AG09319 (cell line): ENCODE measurements at places on chromosomes 3 and 15.
A peak's percentile ranks its signal among the peaks of the same experiment; 100 is the strongest.

DNA sequence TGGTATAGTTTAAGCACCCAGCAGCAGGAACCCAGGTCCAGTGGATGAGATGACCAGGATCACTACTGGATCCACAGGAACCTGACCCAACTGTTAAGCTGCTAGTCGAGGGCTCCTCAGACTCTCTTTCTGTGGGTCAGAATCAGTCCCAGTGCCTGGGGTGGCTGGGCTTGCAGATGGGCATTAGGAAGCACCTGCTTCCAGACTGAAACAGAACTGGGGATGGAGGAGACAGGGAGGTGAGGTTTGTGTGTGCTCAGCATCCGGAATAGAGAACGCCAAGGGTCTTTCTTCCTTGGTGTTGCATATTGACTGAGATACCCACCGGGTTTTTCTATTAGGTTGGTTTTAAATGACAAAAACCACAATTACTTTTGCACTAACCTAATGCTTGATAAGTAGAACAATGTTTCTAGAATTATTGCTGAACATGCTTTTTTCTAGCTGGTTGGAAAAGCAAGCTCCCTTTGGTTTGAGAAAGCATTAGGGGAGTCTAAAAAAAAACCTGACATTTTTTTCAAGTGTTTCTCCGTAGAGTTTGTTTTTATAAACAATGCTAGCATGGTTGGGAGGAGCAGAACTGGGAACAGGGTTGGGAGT, 779 bp downstream of the ST3GAL6 start:
- no peak for DNase-seq

DNA sequence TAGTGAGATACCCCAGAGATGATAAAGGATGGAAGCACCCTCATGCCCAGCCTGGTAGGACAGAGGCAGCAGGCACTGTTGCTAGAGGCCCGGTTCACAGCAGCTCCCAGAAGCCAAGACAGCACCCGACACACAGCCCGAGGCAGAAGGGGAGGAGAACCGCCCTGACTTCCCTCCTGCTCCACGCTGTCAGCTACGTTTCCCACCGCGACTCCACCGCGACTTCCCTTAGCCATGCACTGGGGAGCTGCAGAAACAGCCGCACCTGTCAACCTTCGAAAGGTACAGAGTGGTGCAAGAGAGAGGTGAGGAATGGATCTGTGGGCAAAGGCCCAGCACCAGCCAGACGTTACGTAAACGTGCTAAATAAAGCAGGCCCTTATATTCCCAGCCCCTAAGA, 529.2 kb downstream of the GABRG3 start:
- no peak for DNase-seq

- no peak for DNase-seq
Measured at GRCh38 chr3:129425213-129425612, 3.2 kb downstream of the EFCAB12 start.

GRCh38 chr3:152319831-152320617, 51.3 kb downstream of the MBNL1 start:
- DNase-seq, result no peak

DNA sequence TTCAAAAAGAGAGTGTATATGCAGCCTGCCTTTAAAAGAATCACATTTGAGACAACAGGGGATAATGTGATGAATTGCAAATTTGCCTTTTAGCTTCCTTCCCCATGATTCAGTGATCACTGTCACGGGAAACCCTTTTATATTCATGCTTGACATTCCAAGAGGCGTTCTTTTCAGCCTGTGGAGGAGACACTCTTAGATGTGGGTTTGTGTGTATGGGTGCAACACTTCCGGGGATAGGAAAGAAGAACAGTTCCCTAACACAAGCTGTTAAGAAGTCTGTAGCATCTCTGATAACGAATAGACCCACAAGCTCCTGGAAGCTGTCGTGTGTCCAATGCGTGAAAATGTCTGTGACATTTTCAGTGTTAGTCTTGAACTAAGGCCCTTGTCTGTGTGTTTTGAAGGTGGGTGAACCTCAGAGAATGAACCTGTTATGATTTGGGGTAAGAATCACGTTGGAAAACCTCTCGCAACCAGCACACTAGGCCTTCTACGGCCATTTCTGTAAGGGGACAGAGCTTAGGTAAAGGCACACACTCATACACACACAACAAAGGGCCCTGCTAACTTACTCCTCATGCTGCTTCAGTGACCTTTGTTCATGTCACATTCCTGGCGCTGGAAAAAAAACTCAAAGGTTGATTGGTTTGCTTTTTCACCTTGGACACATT, 229.2 kb upstream of the ST8SIA2 start:
- no peak for DNase-seq

- no peak for DNase-seq
Measured at GRCh38 chr15:64907991-64908390, 3.7 kb upstream of the ANKDD1A start.

DNA sequence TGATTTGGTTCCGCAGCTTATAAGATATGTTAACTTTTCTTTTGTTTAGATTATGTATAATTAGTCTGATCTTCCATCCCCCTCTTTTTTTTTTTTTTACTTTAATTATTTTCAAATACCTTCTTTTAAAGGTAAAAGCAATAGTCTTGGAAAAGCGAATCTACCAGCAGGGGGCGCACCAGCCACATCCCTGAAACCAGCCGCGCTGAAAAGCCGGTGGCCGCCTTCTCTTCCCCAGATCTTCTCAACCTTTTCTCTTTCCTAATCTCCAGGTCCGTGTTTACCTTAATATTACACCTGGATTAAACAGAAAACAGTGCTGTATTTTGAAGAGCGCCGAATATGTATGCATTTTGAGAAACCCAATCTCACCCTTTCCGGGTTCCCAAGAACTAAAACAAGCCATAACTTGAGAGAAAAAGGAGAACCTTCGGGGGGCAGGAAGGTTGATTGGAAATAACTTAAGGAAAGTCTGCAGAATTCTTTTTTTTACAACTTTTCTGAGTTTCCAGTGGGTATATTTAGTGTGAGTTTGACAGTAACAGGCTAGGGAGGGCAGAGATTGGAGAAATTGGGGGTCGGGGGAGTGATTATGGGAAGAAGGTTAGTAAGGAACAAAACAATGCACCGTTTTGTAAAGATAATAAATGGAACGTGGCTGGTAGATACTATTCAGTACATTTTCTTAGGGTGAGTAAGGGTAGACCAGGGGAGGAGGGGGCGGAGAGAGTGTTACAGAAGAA, 2.0 kb upstream of the SOX2 start:
- peak; percentile 23 for DNase-seq

GRCh38 chr3:151856118-151856517, 17.3 kb upstream of the SUCNR1 start:
- DNase-seq, result no peak

- no peak for DNase-seq
Measured at GRCh38 chr3:193896419-193896818, 239.5 kb upstream of the HES1 start.

- no peak for DNase-seq
Measured at GRCh38 chr15:48493763-48494225, 151.7 kb downstream of the FBN1 start.

- DNase-seq, result peak; percentile 93
Measured at GRCh38 chr3:152269056-152269830, 514 bp downstream of the MBNL1 start.

- no peak for DNase-seq
Measured at GRCh38 chr15:44968475-44968874, 12.0 kb downstream of the TERB2 start.

DNA sequence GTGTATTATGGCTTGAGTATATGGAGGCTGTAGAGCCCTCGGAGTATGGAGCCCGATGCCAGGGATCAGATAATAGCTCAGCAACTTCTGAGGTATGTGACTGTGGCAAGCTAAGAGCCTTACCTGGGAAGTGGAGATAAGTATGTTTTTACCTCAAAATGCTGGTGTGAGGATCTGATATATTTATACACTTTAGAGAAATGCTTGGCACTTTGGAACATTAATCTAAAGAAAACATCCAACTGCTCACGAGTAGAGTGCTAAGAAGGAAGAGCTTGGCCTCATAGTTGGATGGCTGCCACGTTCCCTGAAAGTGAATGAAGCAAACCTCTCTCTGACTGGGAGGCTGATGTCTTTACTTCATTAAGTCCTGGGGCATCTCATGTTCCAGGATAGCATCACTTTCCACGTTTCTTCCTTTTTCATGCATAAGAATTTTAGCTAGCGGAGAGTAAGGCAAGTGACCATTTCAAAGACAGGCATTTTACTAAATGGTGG, 58.9 kb upstream of the GOLGA8J start:
- DNase-seq, result no peak

DNA sequence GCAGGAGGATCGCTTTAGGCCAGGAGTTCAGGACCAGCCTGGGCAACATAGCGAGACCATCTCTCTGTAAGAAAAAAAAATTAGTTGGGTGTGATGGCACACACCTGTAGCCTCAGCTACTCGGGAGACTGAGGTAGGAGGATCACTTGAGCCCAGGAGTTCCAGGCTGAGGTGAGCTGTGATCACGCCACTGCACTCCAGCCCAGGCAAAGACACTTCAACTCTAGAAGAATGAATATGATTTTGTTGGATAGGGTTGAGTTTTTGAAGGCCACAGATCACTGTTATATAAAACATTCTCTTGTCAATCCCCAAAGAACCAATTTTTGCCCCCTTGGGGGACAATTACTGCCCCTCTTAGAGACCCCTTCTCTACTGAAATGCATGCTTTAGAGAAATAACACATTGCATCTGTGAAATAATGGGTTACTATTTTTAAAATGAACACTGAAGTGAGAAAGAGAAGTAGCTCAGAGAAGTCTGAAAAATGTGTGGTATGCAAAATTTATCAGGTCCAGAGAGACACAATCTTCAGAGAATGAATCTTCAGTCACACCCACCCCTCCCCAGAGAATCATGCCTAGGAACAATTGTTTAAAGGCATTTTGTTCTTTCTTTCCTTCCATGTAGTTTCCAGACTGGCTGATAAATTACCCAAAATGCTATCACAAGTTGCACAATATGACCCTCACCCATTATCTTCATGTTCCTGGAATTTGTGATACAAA, 42.7 kb downstream of the METTL6 start:
- DNase-seq, result no peak

DNA sequence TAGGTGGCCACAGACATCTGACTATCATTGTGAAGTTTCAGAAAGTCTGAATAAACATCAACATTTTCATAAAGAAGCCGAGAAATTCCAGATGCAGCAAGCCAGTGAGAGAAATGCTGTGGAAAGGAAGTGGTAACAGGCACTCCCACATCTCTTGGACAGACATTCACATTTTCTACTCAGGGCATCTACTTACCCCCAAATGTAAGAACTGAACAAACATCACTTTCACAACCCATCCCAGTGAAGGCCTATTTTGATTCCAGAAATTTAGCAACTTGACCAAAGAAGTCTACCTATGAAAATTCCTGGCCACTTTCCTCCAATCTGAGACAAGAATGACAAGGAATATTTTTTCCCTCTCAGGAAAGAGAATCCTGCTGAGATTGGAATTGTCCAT, 224.8 kb upstream of the DCBLD2 start:
- DNase-seq, result no peak

GRCh38 chr15:55912982-55913381, 80.4 kb downstream of the NEDD4 start:
- DNase-seq, result no peak

- no peak for DNase-seq
Measured at GRCh38 chr3:46191730-46192129, 16.4 kb downstream of the CCR1 start.

GRCh38 chr3:78647726-78648125, 1120.1 kb downstream of the ROBO1 start:
- DNase-seq, result no peak

- DNase-seq, result no peak
Measured at GRCh38 chr3:198043119-198043518, 83.1 kb downstream of the LMLN start.

DNA sequence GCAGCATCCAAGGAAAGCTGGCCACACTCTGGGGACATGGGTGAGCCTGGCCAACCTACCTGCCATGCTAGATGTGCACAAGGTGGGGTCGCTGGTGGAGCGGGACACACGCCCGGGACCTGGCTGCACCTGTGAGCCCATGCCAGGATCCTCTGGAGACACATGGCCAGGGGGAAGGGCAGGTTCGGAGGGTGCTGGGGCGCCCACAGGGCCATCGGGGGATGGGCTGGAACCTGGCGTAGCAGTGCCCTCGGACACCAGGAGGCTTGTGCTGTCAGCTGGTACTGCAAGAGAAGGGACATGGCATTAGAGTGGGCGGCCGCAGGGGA, 143.4 kb downstream of the NSMCE3 start:
- no peak for DNase-seq

DNA sequence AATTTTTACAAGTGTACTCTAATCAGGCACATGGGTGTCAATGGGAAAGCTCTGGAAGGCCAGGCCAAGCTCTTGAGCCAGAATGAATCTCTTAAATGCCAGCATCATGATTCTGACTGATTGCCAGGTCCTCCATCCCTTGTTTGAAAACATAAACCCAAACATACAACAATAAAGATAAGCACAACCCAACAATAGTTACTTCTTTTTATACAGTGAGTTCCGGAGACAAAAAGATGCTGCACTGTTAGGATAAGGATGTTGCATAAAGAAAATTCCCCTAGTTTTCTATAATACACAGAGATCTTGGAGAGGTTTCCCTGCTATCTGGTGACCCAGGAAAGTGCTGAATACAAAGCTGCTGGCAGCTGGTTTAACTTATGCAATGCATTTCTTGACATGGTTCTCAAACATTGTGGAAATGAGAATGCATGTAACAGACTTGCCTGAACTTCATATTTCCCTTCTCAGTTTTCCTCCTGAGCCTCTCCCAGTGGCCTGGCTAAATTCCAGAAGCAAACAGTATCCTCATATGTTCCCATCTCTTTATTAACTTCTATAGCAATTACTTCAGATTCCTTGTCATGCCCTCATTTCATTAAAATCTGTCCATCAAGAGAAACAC, 180.1 kb upstream of the PRICKLE2 start:
- peak; percentile 41 for DNase-seq

DNA sequence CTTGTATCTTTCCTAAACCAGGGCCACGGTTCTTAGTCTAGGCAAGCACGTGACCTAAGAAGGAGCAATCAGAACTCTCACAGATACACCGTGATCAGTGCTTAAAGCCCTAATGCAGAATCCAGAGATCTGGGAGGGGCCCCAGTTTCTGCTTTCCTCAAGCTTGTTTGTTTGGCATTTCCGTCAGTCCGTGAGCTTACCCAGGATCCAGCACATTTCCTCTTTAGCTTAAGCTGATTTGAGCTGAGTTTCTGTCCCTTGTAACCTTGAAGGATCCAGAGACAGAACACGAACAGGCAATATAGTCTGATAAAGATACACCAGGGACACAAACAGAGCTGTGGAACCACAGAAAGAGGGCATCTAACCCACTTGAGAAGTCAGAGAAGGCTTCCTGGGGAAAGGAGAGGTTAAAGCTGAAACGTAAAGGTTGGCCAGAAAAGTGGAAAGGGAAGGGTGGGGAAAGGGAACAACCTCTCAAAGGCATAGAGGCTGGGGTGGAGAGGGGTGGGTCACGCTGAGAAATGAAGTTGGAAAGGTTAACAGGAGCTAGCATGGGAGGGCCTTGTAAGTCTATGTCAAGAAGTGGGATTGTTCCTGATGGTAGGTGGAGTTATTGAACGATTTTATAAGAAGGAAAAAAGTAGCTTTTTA, 42.1 kb upstream of the RARB start:
- DNase-seq, result no peak

GRCh38 chr3:127738192-127738840, 65.6 kb downstream of the ABTB1 start:
- DNase-seq, result no peak
